ENCODE measurements at places on chromosomes 2 and 18.
A peak's percentile ranks its signal among the peaks of the same experiment; 100 is the strongest.

DNA sequence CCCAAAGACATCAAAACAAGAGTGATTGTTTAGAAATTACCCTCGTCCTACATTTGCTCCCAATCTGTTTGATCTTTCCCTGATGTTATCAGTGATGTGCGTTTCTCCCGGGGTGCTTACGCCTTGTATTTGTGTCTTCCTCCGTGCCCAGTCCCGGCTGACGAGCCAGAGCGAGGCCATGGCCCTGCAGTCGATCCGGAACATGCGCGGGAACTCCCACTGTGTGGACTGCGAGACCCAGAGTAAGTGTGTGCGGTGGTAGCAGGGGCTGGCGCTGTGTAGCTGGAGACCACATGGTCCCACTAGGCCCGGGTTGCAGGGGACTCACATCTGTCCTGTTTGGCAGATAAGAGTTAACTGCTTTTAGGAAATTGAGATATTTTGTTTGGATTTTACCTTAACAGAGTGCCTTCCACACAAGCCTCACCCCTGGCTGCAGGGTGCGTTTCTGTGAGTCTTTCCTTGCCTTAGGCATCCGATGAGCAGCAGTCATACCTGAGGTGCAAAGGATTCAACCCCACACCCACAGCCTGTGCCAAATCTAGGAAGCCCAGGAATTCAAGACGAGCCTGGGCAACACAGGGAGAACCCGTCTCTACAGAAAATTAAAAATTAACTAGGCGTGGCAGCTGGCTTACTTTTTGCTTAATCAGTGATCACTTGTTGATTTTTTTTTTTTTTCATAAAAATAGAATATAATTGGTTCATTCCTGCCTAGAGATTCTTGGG is 127.4 kb downstream of the GBX2 start:
- DNase-seq: no peak

- no peak for DNase-seq
Measured at GRCh38 chr2:106163948-106164545, 30.1 kb downstream of the UXS1 start.

DNA sequence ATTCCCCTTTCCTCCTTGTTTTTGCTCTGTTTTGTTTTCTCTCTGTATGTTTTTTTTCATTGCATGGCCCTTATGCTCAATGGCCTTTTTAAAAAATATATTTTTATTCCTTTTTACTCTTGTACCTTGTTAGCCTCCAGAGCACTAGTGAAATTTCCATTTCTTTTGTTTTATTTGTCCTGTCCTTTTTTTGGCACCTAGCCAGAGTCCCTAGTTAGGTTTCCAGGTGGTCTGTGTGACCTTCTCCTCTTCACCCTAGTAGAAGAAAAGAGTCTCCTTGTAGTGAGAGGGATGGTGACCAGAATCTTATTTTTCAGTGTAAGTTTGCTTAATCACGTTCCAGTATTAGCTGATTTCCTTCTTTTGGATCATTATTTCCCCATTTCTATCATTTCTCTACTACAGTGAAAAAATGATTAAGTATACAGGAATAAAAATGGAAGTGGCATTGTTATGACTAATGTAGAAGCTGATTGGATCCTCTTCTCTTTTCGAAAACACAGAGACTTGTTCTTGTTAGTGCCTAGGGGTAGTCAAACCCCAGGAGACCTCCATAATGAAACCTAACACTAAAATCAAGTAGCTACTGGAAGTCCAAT is 65.9 kb downstream of the NBEAL1 start:
- DNase-seq: no peak

DNA sequence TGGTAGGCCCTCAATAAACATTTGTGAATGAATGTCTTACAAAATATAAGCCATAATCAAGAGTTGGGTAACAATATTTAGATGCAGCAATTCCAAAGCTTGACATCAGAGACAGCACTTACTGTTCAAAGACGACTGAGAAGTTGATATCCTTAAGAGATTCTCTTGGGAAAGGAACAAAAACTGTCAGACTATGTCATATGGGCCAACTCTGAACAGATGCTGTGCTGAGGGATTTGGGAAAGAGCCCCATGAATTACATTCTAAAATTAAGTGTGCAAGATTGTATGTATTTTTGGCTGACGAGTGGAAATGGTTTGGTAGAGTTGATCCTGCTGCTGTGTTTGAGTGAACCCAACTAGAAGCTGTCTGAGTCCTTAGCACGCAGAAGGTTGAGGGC is 250.7 kb upstream of the LINC00305 start:
- DNase-seq: no peak

DNA sequence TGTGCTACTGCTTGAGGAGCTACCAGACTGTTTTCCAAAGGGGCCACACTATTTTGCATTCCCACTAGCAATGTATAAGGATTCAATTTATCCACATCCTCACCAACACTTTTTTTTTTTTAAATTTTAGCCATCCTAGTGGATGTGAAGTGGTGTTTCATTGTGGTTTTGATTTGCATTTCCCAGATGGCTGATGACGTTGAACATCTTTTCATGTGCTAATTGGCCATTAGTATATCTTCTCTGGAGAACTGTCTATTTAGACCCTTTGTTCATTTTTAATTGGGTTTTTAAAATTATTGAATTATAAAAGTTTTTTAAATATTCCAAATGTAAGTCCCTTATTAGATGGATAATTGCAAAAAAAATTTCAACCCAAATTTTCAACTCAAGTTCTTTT is 121.1 kb downstream of the MAPK4 start:
- DNase-seq: peak; percentile 64

DNA sequence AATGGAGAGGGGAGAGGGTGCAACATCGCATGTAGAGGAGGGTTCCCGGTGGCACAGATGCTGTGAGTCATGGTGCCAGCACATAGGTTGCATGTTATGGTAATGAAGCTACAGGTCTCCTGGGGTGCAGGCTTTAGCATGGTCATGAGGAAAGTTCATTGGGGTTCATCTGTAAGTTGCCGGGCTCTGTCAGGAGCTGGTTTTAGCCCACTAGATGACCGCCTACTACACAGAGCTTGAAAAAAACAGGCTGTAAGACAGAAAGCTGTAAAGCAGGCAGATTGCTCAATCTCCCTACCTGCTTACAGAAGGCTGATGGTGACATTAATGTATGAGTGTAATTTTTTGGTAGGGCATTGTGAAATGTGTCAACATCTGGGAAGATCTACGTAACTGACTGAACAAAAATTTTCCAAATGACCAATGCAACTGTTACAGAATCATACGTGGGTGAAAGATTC is 23.9 kb downstream of the DYSF start:
- no peak for DNase-seq

DNA sequence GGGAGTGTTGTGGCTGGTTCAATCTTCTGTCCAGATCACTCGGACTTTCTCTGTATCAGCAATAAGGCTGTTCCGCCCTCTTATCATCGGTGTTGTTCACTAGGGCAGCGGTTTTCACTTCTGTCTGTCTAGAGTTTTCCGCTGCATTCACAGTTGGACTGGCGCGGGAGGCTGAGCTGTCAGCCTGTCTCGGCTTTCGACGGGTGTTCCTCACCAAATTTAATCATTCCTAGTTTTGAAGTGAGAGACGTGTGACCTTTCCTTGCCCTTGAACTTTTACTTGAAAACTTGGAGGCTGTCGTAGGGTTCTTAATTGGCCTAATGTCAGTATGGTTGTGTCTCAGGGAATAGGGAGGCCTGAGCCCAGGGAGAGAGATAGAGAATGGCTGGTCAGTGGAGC is 108.3 kb downstream of the NFATC1 start:
- DNase-seq: no peak

DNA sequence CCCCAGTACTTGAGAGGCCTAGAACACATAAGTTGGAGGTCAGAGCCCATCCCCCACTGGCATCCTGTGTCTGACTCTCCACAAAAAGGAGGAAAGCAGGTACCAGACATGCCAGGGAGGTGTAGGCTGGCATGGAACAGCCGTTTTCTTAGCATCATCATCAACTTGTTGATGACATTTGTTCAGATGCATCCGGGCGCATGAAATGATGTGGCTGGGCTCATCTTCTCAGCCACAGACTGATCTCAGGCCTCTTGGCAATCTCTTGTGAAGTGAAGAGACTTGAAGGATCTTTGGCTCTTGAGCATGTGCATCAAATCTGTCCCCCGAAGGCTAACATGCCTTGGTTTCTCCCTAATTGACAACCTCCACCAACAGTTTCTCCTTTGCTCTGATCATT is 243.3 kb downstream of the TSN start:
- DNase-seq: no peak

- DNase-seq: peak; percentile 43
Measured at GRCh38 chr2:205484764-205485163, 197.5 kb upstream of the NRP2 start.

DNA sequence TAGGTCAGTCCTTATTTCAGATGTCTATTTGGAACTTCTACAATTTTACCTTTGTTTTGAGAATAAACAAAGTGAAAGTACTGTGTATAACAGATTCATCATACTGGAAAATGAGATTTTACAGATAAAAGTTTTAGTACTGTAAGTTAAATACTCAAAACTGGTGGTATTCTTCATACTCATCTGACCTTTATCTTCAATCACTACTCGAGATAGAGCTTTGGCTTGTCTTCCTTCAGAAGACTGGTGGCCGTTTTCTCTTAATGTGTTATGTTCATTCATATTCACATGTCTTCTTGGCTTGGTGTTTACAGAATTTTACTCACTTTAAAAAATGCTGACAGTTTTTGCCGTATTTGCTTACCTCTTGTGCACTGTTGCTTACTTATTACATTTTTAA is 2.1 kb downstream of the SPOPL start:
- DNase-seq: no peak
